ENCODE measurements at places on chromosomes 5 and 9. TPM values are rescaled to one million over a fixed set of nuclear protein-coding genes. Genes with fewer than 3 reads are reported as not detected.

Gene PCDHGB7
- 3.6 TPM for total RNA-seq

Gene ALDOB
- total RNA-seq: 101 TPM

Gene FCN1
- total RNA-seq: not detected

Gene ZNF354B
- 27.7 TPM for total RNA-seq

Gene GRXCR2
- total RNA-seq: not detected

Gene NDST1
- 14.2 TPM for total RNA-seq

Gene FOXD4L3
- total RNA-seq: not detected

GRCh38 chr5:8462565-8462964, 593.6 kb downstream of the MTRR start:
- DNase-seq: peak; percentile 62
- H3K27ac ChIP-seq: no peak overlapping the region
- no peaks in the 10 kb centered on the region for H3K4me1 ChIP-seq
- H3K4me3 ChIP-seq: no peak overlapping the region
- no peaks in the 10 kb centered on the region for H3K27me3 ChIP-seq
- H3K36me3 ChIP-seq: no peaks in the 10 kb centered on the region

DNA sequence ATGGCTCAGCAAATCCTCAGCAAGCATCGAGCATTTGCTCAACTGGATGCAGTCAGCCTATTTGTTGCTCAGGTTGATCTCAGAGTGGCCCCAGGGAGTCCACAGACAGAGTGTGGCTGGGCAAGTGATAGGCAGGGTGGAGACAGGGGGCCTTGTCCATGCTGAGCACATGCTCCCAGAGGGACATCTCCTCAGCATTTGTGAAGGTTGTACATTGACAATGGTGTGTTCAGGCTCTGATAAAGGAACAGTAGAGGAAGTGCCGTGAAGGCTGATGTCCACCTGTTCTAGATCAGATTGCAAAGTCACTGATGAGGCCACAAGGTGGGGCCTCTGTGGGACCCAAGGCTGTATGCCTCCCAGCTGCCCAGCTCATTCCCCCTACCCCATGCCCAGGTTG, 50.1 kb upstream of the FOXI1 start:
- no peak overlapping the region for H3K4me3 ChIP-seq
- no peaks in the 10 kb centered on the region for H3K4me1 ChIP-seq
- no peak overlapping the region for H3K27ac ChIP-seq
- no peaks in the 10 kb centered on the region for H3K27me3 ChIP-seq
- no peak for DNase-seq

DNA sequence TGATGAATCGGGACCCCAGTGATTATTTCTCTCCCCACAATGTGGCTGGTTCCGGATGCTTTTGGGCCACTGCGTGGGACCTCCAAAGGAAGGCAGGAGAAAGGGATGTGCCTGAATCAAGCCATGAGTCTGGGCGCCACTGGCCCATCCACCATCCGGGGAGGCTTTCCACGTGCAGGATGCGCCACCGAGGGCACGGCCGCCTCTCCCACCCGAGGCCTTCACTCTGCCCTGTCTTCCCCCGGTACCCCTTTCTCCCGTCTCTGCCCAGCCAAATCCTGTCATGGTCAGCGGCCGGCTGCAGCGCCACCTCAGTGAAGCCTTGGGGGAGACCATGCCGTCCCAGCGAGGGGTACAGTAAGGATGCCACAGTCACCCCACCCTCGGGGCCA, 43.9 kb upstream of the GRHPR start:
- H3K4me3 ChIP-seq: no peak overlapping the region
- DNase-seq: no peak
- H3K27ac ChIP-seq: no peak overlapping the region
- no peaks in the 10 kb centered on the region for H3K4me1 ChIP-seq
- no peaks in the 10 kb centered on the region for H3K36me3 ChIP-seq

DNA sequence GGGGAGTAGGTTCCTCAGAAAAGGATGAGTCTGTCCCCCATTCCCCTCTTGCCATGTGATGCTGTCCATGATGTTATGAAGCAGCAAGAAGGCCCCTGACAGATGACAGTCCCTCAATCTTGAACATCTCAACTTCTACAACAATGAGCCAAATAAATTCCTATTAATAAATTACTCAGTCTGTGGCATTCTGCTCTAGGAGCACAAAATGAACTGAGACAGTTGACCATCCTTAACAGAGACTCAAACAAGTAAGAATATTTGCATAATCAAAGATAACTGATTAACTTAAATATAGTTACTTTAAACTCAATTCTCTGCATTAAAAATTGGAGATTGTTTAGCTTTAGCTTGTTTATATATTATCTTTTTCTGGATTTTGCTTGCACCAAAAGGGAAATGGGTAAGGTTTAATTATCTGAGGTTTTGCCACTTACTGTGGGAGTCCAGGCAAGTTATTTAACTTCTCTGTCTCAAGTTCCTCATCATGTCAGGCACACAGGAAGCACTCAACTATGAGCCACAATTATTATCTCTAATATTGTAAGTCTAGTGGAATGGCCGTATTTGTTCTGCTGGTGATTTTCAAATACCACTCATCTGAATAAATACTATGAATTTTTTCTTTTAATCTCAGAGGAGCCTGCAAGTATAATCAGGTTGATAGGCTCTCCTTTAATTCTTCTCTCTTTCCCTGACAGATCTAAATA, 162.9 kb downstream of the TSSK1B start:
- H3K4me1 ChIP-seq: peaks cover 4% of the 10 kb centered on the region
- no peaks in the 10 kb centered on the region for H3K27me3 ChIP-seq
- DNase-seq: no peak
- no peak overlapping the region for H3K27ac ChIP-seq
- no peak overlapping the region for H3K4me3 ChIP-seq

DNA sequence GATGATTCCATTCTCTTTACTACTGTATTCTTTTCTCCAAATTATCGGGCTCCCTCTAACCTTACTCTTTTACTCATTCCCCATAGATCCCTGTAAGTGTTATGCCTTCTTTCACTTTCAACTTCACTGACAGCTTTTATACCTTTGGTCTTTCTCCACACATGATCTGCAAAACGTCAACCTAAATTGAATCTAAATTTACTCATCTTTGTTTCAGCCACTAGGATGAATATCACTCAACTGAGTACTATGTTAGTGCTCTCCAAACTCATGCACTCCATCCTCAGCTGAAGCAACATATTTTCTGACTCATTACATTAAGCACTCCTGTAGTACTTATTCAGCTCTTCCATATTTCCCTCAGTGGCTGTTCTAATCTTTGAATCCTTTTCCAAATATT, 133.4 kb downstream of the ADAMTS19 start:
- no peaks in the 10 kb centered on the region for H3K4me1 ChIP-seq
- H3K27me3 ChIP-seq: no peaks in the 10 kb centered on the region
- DNase-seq: no peak

GRCh38 chr9:126148994-126149393, 177.6 kb upstream of the MVB12B start:
- no peaks in the 10 kb centered on the region for H3K4me1 ChIP-seq
- H3K27me3 ChIP-seq: peaks cover 33% of the 10 kb centered on the region
- H3K4me3 ChIP-seq: no peak overlapping the region
- no peaks in the 10 kb centered on the region for H3K36me3 ChIP-seq
- peak; percentile 5 for DNase-seq

- H3K4me1 ChIP-seq: peaks cover 30% of the 10 kb centered on the region
- H3K36me3 ChIP-seq: peaks cover 41% of the 10 kb centered on the region
- H3K4me3 ChIP-seq: no peak overlapping the region
- DNase-seq: no peak
- no peaks in the 10 kb centered on the region for H3K27me3 ChIP-seq
- no peak overlapping the region for H3K27ac ChIP-seq
Measured at GRCh38 chr9:27565696-27566095, 7.6 kb downstream of the C9orf72 start.

DNA sequence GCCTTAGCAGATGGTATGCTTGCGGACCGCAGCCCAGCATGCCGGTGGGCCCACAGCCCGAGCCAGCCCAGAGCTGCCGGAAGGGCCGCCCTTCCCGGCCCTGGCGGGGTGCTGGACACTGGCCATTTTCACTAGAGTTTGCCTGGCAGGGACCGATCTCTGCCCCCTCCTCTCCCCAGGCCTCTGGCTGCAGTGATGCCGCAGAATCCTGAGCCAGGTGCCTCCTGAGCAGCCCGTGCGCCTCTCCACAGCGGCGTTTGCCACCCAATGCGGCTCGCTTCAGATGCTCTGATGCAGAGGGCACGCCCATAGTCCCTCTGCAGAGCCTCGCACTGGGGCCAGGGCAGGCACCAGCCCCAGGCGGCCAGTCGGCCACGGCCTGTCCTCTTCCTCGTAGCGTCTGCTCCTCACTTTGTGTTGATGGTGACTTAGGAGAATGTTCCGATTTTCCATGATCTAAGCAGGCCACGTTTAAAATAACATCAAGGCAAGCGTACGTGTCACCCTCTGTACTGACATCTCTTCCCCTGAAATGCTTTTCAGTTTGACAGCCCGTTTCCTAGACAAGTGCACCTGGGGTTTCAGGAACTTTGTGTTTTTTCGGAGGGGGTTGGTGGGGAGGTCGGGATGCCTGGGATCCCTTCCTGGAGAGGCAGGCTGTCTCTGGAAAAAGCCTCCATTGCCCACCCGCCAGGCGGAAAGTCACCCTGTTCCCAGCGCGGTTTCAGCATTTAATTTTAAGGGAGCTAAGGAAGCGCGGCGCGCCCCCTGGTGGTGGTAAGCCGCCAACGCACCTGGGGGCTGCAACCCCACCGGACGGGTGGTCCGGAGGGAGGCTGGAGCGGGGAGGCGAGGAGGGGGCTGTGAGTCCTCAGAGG, 29.8 kb upstream of the HMCN2 start:
- no peaks in the 10 kb centered on the region for H3K36me3 ChIP-seq
- no peaks in the 10 kb centered on the region for H3K27me3 ChIP-seq
- H3K27ac ChIP-seq: no peak overlapping the region
- H3K4me1 ChIP-seq: peaks cover 19% of the 10 kb centered on the region

DNA sequence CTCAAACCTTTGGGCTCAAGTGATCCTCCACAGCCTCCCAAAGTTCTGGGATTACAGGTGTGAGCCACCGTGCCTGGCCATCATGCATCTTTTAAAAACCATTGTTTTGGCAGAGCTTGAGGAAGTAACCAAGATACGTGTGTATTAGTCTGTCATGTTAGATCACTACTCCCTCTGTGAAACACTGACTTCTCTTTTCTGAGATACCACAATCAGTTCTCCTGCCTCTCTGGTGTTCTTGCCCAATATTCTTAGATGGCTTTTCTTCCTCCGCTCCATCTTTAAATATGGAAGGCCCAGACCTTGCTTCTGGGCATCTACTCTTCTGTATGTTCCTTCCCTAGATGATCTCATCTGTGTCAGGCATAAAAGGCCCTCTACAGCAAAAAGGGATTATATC, 14.2 kb upstream of the CCNB1 start:
- H3K27ac ChIP-seq: no peak overlapping the region
- no peaks in the 10 kb centered on the region for H3K36me3 ChIP-seq
- no peak for DNase-seq

DNA sequence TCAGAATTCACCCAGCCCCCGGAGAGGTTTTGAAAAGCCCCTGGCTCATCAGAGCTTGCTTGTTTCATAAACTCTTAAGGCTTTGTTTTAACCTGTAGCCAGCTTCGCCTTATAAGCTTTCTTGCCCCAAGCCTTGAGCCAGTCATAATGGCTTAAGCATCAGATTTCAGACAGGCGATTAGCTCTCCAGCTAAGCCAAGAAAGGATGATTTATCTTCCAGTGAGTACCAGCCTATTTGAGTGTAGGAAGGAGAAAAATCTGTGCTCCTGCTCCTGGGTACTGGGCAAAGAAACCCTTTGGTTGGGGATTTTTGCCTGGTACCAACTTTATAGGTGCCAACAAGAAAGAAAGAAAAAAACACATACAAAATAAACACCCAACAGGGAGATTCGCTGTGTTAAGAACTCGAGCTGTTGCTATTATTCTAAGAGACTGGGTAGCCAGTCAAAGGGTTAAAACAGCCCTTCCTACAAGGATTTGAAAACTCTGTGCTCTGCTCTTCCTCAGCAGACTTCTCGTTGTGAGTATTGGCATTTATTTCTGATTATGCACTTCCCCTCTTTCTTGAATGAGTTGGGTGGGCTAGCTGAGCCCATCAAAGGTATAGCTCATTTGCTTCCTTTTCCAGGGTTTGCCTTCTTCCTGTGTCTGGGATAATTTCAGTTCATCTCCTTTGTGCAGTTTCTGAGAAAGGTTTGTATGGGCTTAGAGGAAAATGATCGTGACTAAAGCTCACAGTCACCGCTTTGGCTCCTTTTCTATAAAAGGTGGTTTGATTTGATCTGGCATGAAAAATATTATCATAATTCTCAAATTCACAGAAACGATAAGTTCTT, 157.2 kb upstream of the DMRT1 start:
- H3K4me1 ChIP-seq: peaks cover 13% of the 10 kb centered on the region
- H3K27me3 ChIP-seq: no peaks in the 10 kb centered on the region
- peak overlapping the region; percentile 69 for H3K27ac ChIP-seq
- peak; percentile 57 for DNase-seq
- H3K4me3 ChIP-seq: no peak overlapping the region
- H3K36me3 ChIP-seq: no peaks in the 10 kb centered on the region

DNA sequence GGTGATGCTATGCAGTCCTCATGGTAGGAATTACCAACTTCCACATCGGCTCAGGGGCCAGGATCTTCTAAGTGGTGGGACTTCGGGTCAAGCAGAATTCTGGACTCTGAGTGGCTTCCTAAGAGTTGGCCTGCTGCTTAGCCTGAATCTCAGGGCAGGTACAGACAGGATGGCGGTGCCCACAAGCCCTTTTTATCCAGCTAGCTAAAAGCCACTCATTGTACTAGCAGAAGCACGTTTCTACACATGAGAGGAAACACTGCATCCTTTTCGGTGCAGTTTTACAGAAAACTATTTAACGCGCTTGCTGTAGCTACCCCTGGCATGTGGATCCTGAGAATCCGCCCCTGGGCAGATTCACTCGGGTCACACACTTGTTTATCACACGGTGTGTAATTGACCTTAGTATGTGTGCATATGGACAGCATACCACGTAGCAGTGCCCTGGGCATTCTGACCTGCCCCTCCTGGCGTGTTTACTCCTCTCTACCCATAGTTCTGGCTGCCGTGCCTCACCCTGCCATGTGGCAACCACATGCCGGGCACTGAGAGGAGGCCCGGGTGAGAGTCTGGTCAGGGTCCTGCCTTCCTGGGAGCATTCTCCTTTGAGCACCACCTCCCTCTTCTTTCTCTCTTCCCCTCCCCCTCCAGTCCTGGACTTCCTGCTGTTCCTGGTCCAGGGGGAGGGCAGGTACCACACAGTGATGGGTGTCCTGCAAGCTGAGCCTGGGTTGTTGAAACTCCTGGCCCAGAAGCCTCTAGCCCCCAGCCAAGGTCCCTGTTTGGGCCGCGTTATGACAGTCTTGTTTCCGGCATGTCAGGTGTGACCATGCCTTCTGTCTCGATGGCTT, 65.9 kb downstream of the DAB2IP start:
- H3K4me3 ChIP-seq: no peak overlapping the region
- H3K36me3 ChIP-seq: no peaks in the 10 kb centered on the region
- peak overlapping the region; percentile 32 for H3K27ac ChIP-seq
- DNase-seq: no peak

- DNase-seq: no peak
- no peak overlapping the region for H3K27ac ChIP-seq
- no peaks in the 10 kb centered on the region for H3K36me3 ChIP-seq
- H3K4me3 ChIP-seq: no peak overlapping the region
Measured at GRCh38 chr5:117892360-117892759, 1096.0 kb downstream of the DTWD2 start.

- no peaks in the 10 kb centered on the region for H3K27me3 ChIP-seq
- no peak for DNase-seq
Measured at GRCh38 chr5:170903075-170903474, 41.3 kb downstream of the RANBP17 start.

- no peak overlapping the region for H3K27ac ChIP-seq
- H3K27me3 ChIP-seq: no peaks in the 10 kb centered on the region
- no peaks in the 10 kb centered on the region for H3K4me1 ChIP-seq
- no peaks in the 10 kb centered on the region for H3K36me3 ChIP-seq
- no peak overlapping the region for H3K4me3 ChIP-seq
Measured at GRCh38 chr5:157004893-157005551, 42.0 kb upstream of the TIMD4 start.

GRCh38 chr9:135741276-135742219, 39.6 kb downstream of the KCNT1 start:
- no peaks in the 10 kb centered on the region for H3K36me3 ChIP-seq
- no peaks in the 10 kb centered on the region for H3K27me3 ChIP-seq
- no peak overlapping the region for H3K4me3 ChIP-seq
- no peak overlapping the region for H3K27ac ChIP-seq

Data from stomach (tissue), 19 donors.